Heart right ventricle (tissue), 16 donors: ENCODE measurements at places on chromosomes 7 and 10. TPM values are rescaled to one million over a fixed set of nuclear protein-coding genes. Genes with fewer than 3 reads are reported as not detected.

DNA sequence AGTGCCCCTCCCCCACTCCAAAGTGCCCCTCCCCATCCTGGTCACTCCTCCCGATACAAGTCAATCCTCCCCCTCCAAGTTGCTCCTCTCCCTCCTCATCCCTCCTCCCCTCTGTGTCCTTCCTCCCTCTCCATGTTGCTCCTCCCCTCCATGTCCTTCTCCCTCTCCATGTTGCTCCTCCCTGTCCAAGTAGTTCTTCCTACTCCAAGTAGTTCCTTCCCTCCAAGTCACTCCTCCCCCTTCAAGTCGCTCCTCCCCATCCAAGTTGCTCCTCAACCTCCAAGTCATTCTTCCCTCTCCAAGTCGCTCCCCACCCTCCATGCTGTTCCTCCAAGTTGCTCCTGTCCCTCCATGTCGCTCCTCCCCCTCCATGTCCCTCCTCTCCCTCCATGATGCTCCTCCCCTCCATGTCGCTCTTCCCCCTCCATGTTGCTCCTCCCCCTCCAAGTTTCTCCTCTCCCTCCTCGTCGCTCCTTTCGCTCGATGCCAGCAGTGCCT lies 8.6 kb upstream of the WBP1L start:
- no peak for DNase-seq

DNA sequence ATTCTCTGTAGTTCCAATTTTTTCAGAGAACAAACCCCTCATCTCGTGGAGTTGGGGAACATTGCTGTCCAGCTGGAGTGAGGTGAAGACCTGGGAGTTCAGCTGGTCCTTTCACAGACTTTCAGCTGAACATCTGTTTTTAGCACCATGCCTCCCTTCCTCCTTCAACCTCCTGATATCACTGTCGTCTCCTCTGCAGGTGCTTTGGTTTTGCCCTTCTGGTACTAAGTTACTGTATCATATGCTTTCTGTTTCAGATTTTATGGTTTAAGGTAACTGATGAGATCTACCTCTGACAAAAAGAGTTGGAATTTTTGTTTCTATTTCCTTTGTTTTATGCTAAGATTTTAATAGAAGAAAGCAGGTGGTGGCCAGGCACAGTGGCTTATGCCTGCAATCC lies 102.9 kb downstream of the ZNF438 start:
- no peak for DNase-seq

DNA sequence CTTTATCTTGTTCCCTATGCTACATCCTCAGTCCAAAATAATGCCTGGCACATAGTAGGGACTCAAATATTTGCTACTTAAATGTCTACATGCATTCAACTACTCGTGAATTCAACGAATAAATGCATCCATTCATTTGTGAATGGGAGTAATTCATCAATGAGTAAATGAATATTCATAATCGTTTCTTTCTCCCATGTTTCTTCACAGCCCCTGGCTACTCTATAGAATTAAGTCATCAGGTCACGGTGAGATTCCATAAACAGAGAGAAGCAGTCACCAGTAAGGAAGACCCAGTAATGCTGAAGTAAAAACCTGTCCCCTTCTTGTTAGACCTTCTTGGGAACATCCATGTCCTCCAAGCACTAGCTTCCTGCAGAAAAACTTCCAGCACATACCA lies 48.4 kb downstream of the ATE1 start:
- no peak for DNase-seq

DNA sequence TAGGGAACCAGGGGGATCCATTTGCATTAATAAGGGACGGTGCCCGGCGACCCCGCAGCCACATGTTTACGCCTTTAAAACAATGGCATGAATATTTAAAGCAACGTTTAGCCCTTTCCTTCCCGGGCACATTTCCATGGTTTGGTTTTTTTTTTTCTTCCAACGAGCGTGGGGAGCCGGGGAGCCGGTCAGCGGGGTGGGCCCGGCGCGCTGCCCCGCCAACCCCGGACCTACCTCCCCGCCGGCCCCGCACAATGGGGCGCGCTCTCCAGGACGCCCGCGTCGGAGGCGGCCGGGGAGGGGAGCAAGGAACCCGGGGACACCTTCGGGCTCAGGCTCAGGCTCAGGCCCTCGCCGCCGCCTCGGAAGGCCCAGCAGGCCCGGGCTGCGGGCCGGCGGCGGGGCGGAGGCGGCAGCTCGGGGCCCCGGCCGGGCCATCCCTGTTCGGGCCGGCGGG lies 1.0 kb downstream of the SEPHS1 start:
- DNase-seq, result no peak

PKD2L1 gene
- not detected for total RNA-seq

DDC gene
- total RNA-seq, result not detected
